ENCODE measurements at places on chromosomes 13 and 19.
A peak's percentile ranks its signal among the peaks of the same experiment; 100 is the strongest.

DNA sequence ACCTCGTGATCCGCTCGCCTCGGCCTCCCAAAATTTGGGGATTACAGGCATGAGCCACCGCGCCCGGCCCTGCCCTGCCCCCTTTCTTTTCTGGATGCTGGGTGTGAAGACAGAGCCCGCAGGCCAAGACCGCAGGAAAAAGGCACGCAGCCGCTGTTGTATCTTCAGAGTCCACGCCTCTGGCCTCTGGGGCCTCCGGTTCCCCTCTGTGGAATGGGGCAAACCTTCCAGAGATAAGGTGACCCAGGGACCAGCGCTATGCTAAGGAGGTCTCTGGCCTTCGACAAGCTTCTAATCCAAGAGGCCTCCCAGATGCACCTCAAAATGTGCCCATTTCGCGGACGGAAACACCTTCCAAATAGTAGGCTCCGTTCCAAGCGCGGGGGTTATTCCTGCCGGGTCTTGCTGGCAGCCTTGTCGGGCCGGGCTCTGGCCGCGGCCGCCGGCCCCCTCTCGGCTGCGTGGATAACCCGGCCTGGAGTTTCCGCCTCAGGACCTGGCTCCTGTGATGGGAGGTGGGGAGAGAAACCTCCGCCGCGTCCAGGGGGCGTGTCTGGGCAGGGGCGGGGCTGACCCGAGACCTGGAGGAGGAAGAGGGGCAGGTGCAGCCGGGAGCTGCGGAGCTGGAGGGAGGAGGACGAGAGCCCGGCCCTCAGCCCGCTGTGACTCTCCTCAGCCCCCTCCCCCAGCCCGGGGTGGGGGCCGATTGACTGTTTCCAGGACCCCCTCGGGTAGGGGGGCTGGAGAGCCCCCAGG, 13.1 kb downstream of the TJP3 start:
- peak; percentile 63 for DNase-seq

DNA sequence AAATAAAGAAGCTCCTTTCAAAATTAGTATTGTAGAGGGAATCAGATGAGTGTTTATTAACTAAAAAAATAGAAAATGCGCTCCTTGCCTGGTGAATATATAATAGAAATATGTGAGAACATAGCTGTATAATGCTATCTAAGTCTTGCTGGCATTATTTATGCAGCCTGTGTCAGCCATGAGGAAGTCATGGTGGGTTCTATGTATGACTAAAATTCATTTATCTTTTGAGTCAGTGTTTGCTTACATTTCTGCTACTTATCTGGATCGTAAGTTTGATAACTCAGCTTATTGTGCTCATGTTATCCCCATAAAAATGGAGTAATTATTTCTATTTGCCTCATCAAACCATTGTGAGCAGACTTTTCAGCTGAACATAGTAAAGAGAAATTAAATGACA, 449.3 kb downstream of the OXGR1 start:
- DNase-seq = no peak

- no peak for DNase-seq
Observed at GRCh38 chr13:113930671-113931637, 42.9 kb downstream of the C13orf46 start.

DNA sequence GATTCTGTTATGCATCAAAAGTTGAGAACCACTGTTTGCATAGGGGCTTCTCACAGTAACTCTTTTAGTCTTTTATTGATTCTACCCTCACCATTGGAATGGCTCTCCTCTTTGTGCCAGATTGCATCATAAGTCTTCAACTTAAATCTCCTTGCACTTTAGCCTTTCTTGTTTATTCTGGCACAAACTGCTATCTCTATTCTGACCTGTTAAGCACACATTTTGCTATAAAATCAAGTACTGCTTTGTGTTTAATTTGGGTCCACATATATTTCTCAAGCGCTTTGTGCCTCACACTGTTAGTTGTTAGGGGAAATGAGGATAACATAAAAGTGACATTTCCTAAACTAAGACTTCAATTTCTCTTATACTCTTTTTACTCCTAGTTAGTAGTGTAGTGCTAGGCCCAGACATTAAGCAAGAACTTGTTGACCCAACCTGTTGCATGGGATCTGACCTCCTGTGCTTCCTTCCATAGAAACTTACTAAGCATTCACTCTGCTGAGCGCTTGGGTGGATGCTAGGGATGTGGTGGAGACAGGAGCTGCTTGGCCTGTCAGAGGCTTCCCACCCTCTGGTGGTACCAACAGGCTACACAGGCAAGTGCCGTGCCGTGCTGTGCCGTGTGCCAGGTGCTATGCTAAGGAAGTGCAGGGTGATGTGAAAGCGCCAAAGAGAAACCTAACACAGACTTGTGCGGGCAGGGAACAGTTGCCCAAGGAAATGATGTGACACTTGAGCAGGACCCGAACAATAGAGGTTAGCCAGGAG, 1.2 kb downstream of the UTP14C start:
- DNase-seq = no peak

DNA sequence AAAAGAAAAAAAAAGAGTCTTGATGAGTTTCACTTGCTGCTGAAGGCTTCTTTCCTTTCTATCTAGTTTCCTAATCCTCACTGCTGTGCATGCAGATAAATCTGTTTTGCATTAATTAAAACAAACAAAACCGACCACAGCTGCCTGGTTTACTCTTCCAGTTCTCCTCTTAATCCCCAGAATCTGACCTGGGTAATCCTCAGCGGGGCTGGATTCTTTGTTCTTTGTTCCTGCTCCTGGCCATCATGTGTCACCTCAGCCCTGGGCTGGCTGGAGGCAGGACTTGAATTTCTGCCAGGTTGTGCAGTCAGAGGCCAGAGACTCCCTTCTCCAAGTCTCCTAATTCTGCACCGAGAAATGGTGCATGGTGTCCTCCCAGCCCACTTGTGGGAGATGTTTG, 52.2 kb upstream of the CYP4F8 start:
- no peak for DNase-seq

GRCh38 chr13:28719227-28720055, 671 bp upstream of the SLC46A3 start:
- DNase-seq = no peak

GRCh38 chr19:16272945-16273344, 51.7 kb upstream of the KLF2 start:
- DNase-seq = no peak

All from right renal pelvis (tissue), 4 donors.